Ovary (tissue), 10 donors: ENCODE measurements at places on chromosomes 3 and 15. TPM values are rescaled to one million over a fixed set of nuclear protein-coding genes. Genes with fewer than 3 reads are reported as not detected.

Gene IQCF5
- not detected for polyA plus RNA-seq

GRCh38 chr3:29694331-29694730 is 413.5 kb downstream of the RBMS3 start:
- DNase-seq: no peak

GRCh38 chr3:147649475-147649874 is 240.3 kb downstream of the ZIC1 start:
- DNase-seq: no peak

- no peak for DNase-seq
These were observed 22.9 kb downstream of the KLF13 start for GRCh38 chr15:31349233-31350141.
